ENCODE measurements at places on chromosomes 7 and 10.

- no peak for DNase-seq
Measured at GRCh38 chr10:89388806-89389205, 3.6 kb upstream of the IFIT1 start.

GRCh38 chr10:25573316-25573715, 360.7 kb upstream of the MYO3A start:
- DNase-seq, result no peak

DNA sequence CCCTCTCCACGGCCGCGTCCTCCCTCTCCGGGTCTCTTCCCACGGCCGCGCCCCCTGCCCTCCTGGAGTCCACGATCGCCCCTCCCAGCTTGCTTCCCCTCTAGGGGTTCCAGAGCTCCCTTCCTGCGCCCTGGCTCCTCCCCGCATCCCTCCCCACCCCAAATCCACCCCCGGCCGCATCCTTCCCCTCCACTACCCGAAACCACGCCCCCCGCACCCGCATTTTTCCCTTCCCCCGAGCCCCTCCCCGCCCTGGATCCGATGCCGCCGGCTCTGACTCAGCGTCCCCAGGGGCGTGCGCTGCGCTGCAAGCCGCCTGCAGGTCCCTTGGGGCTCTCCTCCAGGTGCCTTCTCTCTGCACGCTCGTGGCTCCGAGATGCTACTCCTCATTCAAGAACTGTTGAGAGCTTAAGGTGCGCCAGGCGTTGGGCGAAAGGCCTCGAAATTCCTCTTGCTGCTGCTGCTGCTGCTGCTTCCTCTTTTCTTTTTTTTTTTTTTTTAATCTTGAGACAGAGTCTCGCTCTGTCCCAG, 372 bp upstream of the TMEM130 start:
- DNase-seq, result peak; percentile 29

GRCh38 chr10:68668231-68668630, 52.8 kb upstream of the CCAR1 start:
- DNase-seq, result no peak

DNA sequence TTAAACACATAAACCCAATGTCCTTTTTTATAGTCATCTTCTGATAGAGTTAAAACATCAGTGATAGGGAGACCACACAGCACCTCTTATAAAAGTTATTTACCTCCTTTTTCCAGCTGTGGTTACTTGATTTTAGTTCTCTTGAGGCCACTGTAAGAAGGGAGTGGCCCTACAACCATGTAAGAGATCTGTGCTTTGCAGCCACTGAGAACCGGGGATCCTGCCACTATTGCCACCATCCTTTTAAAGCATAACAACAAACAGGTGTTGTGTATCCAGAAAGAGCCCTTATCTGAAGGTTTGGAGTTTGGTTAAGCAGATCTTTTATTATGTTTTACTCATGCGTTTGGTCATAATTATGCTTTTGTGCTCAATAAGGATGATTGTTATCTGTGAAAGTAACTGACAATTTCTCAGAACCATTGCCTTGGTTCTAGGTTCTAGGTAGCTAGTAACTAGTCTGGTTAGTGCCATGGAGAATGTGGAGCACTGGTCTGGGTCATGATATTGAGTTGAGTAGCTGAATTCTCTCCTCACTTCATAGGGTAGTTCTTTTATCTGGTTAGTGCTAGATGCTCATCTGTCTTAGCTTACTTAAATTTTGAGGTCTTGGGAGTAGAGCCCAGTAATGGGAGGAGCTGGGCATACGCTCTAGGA, 56.5 kb downstream of the ST7 start:
- no peak for DNase-seq

DNA sequence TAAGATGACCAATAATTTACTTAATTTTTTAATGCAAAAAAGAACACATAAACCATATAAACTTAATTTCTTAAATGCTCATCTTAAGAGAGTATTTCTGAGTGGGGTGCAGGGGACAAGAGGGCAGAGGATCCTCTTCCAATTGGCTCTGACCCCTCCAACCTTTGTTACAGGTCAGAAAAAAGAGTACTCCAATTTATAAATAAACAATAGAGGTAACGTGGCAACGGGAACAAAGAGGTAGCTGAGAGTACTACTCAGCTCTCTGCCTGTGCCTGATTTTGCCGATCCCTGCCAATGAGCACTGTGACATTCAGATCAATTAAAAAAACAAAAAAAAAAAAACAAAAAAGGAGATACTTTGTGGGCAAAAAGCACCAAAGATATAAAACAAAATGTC, 307.9 kb downstream of the PARD3 start:
- no peak for DNase-seq

DNA sequence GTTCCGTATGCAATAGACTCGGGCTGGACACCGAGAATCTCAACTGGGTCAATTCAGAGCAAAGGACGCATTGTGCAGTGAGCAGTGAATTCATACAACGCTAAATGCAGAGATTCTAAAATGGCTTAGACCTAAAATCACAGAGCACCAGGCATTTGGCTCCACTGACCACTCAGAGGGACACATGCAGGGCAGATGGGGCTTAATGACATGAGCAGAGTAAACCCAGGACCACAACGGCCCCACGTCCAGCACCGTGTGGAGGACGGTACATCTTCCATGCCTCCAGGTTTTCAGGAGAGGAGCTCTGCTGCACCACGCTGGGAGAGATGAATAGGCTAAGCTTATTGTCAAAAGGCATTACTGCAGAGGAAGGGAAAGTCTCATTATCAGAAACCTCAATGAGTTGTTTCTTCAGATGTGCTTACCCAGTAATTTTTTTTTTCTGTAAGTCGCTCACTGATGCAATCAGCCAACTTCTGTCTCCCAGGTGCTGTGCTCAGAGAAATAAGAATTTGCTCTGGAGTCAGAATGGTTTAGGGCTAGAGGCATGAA, 555.0 kb downstream of the PTPRN2 start:
- no peak for DNase-seq

GRCh38 chr10:94405406-94405805, 3.1 kb downstream of the TBC1D12 start:
- DNase-seq, result no peak

DNA sequence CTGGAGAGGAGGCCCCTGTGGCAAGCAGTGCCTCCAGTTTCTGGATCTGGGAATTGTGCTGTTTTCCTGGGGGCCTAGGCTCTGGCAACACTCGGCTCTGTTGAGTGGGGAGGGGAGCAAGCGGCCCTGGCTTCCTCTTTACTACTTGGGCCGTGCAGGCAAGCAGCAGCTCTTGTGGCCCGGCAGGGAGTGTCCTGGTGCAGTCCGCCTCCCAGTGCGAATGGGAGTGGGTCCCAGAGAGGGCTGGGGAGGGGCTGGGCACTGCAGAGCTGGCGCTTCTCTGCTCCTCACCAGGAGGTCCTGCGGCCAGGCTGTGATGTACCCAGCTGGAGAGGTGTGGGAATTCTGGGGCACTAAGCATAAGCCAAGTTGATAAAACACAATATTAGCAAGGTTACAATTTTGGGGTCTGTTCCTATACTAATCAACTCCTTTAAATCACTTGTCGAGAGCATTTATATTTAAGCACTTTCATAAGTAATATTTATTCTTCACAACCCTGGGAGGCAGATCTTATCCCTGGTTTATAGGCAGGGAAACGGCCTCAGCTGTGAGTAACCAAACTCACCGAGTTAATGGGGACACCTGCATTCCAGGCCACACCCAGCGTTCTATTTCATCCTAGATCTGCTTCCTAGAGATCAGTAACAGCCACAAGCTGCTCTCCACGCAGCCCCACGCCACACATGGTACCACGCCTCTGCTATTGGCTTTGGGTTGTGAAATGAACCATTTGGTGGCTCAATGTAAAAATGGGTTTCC, 183.4 kb upstream of the PLXNA4 start:
- DNase-seq, result no peak

GRCh38 chr10:95221124-95221523, 27.1 kb downstream of the ACSM6 start:
- DNase-seq, result no peak

- no peak for DNase-seq
Measured at GRCh38 chr10:120646738-120647456, 189.9 kb downstream of the PLPP4 start.

- DNase-seq, result no peak
Measured at GRCh38 chr10:34207343-34207742, 607.8 kb downstream of the PARD3 start.

GRCh38 chr7:141558544-141559183, 7.5 kb downstream of the AGK start:
- no peak for DNase-seq

GRCh38 chr10:106931159-106931852, 233.2 kb downstream of the SORCS1 start:
- DNase-seq, result no peak

DNA sequence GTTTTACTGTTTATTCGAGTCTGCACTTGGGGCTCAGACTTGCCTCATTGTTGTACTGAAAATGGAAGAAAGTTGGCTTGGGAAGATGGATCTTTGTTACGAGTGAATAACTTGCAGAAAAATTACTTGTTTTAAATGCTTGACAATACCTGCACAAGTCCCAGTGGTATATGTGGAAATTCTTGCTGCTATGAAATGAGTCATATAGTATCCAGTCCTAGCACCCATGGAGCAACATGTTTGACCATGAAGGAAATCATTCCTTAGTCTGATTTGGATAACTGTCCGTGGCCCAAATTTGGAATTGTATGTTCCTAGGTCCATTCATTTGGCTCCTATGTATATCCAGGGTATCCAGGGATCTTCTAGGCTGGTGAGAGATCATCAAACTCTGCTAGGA, 1096.8 kb downstream of the KCNMA1 start:
- DNase-seq, result no peak

DNA sequence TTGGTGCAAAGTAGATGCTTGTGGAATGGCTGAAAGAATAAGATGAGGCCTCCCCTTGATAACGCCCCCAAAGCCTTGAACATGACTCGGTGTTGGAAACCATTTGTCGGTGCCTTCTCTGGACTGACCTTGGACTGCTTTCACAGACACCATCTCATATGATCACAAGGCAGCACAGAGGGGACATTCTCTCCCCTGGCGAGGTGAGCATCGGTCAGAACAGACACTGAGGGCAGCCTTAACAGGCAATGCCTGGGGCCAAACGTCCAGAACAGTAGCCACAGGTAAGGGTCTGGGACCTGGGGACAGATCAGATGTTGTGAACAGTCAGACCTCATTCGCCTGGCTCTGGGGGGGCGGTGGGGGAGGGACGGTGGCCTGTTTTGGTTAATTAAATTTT, 2.8 kb upstream of the TRRAP start:
- DNase-seq, result no peak

GRCh38 chr10:60358282-60358681, 31.4 kb downstream of the ANK3 start:
- no peak for DNase-seq

DNA sequence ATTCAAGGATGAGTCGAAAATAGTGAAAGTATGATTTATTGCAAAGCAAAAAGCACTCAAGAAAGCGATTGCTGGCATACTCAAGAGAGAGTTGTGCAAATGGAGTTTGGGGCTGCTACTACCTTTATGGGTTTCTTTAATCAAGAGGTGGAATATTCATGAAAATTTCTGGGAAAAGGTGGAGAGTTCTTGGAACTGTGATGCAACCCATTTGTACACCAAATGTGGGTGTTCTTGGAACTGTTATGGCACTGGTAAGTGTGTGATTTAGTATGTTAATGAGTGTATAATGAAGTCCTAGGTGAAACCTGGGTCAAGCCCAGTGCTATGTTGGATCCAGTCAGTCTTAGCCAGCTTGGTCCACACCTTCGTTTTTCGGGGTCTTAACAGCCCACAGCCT, 3.4 kb upstream of the VOPP1 start:
- no peak for DNase-seq

DNA sequence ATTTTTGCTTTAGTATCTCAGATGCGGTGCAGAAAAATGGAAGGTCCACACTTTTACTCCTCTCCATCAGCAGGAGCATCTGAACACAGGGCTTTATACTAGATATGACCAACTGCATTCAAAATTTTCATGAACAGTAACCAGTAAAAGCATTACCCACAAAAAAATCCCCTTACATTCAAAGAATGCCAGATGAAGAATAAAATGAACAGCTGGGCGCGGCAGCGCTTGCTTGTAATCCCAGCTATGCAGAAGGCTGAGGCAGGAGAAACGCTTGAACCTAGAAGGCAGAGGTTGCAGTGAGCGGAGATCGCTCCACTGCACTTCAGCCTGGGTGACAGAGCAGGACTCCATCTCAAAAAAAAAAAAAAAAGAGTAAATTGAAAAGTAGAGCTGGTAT, 3.1 kb downstream of the SAR1A start:
- DNase-seq, result no peak

DNA sequence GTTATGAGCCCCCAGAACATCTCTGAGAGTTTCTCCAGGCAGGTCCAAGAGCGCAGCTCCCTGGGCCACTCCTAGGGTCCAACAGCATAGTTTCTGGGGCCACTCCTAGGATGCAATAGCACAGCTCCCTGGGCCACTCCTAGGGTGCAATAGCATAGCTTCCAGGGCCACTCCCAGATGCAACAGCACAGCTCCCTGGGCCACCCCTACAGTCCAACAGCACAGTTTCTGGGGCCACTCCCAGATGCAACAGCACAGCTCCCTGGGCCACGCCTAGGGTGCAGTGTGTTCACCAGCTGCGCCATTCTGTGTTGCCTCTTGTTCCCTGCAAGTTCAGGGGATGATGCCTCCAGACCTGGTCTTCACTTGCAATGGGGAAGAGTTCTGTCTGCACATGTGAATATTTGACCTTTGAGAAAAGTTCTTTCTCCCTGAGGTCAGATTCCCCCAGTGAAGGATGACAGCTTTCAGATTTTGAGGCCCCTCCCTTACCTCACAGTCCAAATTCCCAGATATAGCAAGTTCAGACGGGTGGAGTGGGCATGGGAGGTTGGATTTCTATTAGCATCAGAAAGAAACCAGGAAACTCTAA, 43.0 kb upstream of the LEP start:
- no peak for DNase-seq

DNA sequence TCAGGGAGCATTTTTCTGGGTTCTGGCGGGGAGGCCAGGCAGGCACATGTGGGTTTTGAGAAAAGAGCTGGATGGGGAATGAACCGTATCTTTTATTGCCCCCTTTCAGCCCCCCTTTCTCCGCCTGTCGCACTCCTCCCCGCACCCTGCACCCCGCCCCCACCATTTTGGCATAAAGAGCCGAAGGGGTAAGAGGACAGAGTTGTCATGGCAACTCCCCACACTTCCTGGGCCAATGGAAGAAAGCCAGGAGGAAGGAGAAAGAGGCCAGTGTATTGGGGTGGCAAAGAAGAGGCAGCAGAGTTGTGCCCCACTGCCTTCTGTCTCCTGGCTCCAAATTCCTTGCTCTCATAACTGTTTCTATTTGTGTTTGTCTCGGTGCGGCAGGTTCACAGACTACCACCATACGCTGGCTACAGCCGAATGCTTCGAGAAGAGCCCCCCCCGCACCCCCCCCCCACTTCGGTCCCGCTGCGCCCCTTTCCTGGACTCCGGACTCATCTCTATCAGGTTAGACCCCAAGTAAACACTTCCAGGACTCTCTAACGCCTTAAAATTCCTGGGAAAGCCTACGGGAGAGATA, 3.4 kb downstream of the KCNIP2 start:
- DNase-seq, result peak; percentile 29

- DNase-seq, result peak; percentile 23
Measured at GRCh38 chr7:87934699-87935383, 790 bp downstream of the ADAM22 start.

DNA sequence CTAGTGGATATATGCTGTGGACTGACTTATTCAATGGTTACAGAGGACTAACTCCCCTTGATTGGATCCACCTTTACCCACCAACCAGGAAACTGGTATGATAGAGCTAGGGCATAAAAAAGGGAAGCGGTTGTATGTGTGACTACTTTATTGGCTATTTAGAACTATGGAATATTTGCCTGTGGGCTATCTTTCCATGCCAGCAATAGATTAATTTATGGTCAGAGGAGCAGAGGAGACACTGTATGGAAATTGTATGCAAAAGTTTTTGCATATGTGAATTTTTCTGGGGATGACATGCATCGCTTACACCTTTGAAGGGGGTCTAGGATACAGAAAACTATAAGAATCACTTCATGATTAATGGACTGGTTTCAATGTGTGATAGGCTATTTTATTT, 105.7 kb downstream of the LHFPL3 start:
- DNase-seq, result no peak
